ENCODE measurements at places on chromosomes 1 and 21. TPM values are rescaled to one million over a fixed set of nuclear protein-coding genes. Genes with fewer than 3 reads are reported as not detected.

The SLC44A3 gene
- 1.8 TPM for total RNA-seq

The NT5C1A gene
- total RNA-seq = 2.0 TPM

The LCE1C gene
- 9.3 TPM for total RNA-seq

The ZNF648 gene
- total RNA-seq = 0.89 TPM

The OVAAL gene
- total RNA-seq = not detected

The F13B gene
- not detected for total RNA-seq

The LENEP gene
- total RNA-seq = not detected

The C4BPA gene
- total RNA-seq = 0.39 TPM

The DNM3 gene
- 5.2 TPM for total RNA-seq

The CYP2J2 gene
- 10.1 TPM for total RNA-seq

The RHEX gene
- total RNA-seq = 5.5 TPM

The CCDC24 gene
- total RNA-seq = 2.0 TPM

The MEGF6 gene
- 62.5 TPM for total RNA-seq

The AMY1B gene
- total RNA-seq = not detected

The SLC30A10 gene
- total RNA-seq = 0.49 TPM

The IL20 gene
- 0.59 TPM for total RNA-seq

The LCE1B gene
- total RNA-seq = 1.9 TPM

The UMODL1 gene
- under 0.01 TPM for total RNA-seq

The CFAP107 gene
- not detected for total RNA-seq

The AZIN2 gene
- total RNA-seq = 10.4 TPM
